ENCODE measurements at places on chromosomes 3 and 15.

DNA sequence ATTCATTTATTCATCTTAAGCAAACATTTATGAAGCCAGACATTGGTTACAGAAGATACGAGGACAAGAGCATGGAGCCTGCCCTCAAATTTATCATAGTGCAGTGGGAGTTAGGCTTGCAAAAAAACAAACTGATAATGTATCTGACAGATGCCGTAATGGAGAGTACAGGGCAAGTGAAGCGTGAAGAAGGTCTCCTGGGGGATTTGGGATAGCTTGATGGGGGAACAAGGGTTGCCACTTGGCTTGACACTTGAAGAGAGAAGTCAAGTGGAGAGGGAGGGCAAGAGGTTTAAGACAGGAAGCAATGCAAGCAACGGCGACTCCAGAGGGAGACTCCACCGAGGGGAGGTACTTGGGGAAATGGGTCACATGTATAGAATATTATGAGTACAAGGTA is 129.3 kb downstream of the SSR3 start:
- no peak for DNase-seq

DNA sequence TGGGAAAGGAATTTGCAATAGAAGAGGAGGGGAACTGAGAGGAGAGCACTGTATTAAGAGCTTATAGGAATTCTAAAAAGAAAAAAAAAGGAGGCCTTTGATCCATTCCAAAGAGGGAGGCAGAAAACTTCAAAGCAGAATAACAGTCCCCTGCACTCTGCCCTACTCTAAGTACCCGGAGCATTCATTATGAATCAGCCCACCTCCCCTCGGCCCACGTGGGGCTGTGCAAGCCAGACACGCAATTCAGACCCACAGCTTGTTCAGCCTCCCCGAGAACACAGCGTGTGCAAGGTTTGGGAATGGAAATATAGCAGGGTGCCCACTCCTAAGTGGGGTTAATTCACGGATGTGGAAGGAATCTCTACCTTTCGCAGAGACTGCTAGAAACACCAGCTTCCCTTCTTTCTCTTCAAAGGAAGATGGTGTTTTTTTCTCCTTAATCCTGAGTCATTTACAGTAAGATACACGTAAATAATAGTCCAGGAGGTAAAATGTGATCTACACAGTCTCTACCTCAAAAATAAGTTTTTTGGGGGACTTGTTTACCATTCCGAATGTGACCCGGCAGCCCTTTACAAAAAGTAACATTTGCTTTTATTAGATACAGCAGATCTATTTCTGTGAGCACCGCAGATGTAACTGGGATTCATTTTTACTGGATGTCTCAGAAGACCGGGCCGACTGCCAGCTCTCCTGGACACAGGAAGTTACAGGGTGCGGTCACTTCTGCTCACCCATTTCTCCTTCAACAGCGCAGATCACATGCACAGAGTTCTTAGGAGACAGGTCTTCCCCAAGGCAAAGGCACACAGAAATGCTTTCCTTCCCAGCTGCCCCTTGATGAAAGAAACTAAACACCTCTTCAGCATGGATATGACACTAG is 768.5 kb upstream of the CFAP20DC start:
- DNase-seq: no peak

GRCh38 chr3:71355862-71356261 is 227.7 kb downstream of the FOXP1 start:
- DNase-seq: peak; percentile 65

DNA sequence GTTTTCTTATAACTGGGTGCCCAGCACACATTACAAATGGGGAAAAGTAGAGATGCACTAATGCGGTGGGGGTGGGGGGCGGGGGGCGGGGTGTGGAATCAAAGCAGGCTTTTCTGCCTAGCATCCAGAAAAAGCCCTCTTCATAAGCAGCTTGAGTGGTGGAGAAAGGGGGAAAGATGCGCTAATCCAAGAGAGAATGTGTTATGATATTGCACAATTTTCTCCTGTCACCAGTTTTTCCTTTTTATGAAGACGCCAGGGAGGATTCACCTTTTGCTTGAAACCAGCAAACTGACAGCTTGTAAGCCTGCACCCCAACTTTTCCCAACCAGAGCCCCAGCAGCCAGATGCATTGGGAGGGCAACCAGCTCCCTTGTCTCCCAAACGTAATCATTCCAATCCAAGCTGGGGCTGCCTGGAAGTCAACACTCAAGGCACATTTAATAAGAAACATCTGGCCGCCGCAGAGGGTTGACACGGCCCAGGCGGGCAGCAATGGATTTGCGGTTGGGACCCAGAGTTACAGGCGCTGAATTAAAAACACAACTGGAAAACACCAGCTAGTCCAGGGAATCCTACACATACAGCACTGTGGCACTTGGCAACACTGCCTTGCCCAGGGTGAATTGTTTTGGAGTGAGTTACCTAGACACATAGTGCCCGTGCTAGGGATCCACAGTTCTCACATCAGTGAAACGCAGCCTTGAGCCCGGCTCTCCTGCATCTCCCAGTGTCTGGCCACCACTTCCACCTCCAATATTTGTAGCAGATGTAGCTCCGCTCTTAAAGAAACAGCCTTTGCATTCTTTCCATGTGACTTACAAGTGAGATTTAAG is 218.5 kb upstream of the PRICKLE2 start:
- no peak for DNase-seq

- no peak for DNase-seq
These were observed at the start of gene SAMD7 for GRCh38 chr3:169911272-169911671. SAMD7 (plus strand) TSS chr3:169911572; CDS start chr3:169919499, 7,927 bp downstream.

DNA sequence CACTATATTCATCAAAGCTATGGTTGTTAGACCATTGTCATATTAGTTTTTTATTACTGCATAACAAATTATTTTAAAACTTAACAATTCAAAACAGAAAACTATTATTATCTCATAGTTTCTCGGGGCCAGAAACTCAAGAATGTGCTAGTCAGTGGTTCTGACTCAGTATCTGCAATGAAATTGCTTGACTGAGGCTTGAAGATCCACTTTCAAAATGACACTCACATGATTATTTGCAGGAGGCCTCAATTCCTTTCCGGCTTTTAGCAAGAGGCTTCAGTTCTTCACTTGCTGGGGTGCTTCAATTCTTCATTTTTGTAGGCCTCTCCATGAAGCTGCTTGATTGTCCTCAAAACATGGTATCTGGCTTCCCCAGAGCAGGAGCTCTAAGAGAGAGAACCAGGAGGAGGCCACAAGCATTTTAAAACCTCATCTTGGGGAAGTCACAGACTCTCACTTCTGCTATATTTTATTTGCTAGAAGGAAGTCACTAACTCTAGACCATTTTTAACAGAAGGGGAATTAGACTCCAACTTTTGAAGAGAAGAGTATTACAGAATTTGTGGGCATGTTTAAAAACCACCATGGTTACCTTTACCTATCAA is 383.7 kb downstream of the MFSD1 start:
- DNase-seq: no peak

All from activated CD4-positive, alpha-beta T cell treated with anti-CD3 and anti-CD28 coated beads for 48 hours (primary cell).